Kidney epithelial cell (primary cell): ENCODE measurements at places on chromosomes 13 and 19.
A peak's percentile ranks its signal among the peaks of the same experiment; 100 is the strongest.

DNA sequence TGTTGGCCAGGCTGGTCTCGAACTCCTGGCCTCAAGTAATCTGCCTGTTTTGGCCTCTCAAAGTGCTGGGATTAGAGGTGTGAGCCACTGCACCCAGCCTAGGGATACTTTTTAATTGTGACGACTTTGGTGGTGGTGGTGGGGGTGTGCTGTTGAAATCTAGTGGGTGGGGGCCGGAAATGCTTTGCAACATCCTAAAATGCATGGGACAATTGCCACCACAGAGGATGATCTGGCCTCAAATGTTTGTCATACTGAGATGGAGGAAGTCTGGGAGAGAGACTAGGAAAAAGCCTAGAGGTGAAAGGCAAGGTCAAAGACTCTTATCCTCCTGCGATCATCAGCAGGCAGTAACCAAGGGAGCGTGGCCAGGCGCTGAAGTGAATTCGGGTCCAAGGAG lies 1.4 kb downstream of the NWD1 start:
- DNase-seq, result no peak

GRCh38 chr13:76803831-76804230 lies 82.4 kb downstream of the KCTD12 start:
- no peak for DNase-seq

- DNase-seq, result no peak
Measured at GRCh38 chr13:29819143-29819542, 31.3 kb downstream of the UBL3 start.

DNA sequence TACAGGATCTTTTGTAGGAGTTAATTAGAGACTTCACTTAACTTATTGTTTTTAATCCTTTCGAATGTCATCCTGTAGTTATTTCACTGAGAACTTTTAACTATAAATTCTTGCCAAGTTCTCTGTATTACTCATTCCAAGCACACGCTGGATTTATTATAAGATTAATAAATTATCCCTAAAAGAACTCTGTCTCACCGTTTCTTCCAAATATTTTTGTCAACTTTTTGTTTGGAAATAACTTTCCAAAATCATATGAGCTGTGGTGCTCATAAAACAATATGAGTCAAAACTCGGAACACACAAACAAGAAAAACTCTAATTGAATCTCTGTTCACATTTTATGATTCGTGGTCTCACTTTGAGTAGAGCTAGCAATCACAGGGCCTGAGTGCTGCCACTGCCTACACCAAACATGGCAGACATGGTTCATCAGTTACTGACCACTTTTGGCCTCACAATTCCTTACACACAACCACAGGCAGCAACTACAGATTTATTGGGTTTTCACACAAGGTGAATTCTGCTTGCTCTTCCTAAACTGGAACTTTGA lies 412.0 kb downstream of the FGF14 start:
- peak; percentile 9 for DNase-seq

DNA sequence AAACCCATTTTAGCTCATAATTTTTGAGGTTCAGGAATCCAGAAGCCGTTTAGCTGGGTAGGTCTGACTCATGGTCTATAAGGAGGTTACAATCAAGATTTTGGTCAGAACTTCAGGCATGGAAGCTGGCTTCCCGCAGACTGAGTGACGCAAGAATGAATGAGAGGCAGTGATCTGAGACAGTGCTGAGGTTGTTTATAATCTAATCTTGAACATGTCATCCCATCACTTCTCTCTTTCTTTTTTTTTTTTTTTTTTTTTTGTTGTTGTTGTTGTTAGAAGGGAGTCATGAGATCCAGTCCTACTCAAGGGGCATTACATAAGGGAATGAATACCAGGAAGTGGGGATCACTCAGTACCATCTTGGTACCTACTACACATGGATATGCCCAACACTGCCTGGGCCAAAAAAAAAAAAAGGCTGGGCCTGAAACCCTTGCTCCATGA lies 217.4 kb downstream of the DLEU7 start:
- peak; percentile 18 for DNase-seq

- no peak for DNase-seq
Measured at GRCh38 chr13:114194853-114195252, 15.8 kb downstream of the CFAP97D2 start.

GRCh38 chr19:3383121-3383722 lies 16.8 kb downstream of the NFIC start:
- DNase-seq, result no peak
